NCI-H187 treated with DMSO at 0.1 percent for 48 hours (cell line): ENCODE measurements at places on chromosomes 6 and 20.

DNA sequence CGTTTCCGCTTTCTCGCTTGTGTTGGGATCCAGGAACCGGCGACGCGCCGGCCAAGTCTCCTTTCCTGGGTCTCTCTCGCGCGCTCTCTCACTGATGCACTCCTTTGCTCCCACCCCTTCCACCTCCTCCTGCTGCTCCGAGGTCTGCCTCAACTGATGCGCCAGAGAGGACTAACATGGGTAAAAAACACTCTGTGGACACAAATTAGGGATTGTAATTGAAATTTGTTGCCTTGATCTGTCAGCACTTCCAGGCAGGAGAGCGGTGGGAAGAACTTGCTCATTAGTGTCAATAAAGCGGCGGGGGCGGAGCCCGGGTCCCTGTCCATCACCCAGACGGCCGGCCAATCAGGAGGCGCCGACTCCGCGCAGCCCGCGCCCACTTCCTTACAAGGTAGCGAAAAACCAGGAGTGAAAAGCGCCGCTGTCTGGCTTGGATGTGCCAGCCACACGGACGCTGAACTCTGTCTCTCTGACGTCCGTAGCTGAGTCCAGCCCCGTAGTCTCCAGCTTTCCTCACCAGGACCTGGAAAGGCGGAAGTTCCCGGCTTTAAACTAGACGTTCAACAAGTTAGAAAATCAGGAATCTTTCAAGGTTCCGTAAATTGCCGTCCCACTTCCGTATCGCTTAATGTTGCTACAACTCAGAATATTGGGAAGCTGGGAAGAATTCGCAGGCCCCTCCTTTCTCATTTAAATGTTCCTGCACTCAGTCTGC, at the start of gene TBX18:
TBX18 (minus strand) TSS at position 267 of the 718 bp plus-strand sequence. CDS start 417 bp downstream, outside the sequence.
- DNase-seq: no peak

GRCh38 chr6:150115769-150116168, 27.1 kb upstream of the PPP1R14C start:
- DNase-seq: no peak

- DNase-seq: no peak
Measured at GRCh38 chr20:60123096-60123495, 164.9 kb downstream of the CDH26 start.

DNA sequence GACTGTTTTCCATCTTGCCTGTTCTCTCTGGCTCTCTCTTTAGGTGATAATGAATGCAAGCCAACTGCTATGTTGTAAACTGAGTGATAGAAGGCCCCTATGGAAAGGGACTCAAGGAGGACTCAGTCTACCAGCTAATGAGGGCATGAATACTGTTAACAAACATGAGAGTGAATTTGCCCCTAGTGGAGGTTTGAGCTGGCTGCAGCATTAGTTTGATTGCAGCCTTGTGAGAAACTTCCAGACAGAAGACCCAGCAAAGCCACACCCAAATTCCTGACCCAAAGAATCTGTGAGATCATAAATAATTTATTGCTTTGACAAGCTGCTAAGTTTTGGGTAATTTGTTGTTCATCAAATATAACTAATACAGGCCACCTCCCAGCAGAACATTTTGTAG, 50.0 kb upstream of the PLCB1 start:
- DNase-seq: no peak

DNA sequence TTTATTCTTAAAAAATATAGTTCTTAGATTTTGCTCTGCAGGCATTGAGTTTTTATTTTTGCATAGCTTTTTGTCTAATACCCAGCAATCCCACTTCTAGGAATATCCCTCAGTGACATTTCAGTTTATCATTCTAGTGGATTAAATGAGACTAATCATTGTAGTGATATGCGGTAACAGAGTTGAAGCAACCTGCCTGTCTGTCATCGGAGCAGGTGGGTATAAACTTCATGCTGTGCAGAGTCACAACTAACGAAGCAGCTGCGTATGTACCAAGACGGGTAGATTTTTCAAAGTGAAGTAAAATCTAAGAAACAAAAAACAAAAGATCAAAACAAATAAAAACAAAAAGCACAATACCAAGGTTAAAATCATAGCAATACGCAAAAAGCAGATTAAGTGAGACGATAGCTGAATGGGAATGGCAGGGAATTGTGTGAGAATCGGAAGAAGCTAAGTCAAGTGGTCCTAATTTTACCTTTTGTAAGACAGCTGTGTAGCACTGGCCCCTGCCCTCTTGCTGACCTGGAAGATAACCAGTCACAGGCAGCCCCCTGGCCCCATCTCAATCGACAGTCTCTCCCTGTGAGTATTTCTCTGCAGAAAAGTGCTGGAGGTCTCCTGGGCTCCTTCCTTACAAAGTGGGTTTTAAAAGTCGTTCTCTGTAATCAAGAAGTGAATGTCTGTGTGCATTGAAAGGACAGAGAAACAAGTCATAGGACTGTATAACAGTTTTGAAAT, 169.2 kb downstream of the OR2B2 start:
- no peak for DNase-seq

GRCh38 chr6:2102316-2102883, 143.0 kb downstream of the GMDS start:
- DNase-seq: no peak

GRCh38 chr20:36236786-36237121, 476 bp downstream of the AAR2 start:
- no peak for DNase-seq

- DNase-seq: no peak
Measured at GRCh38 chr20:25692499-25692898, 4.2 kb downstream of the ZNF337 start.

GRCh38 chr6:20481281-20481680, 53.0 kb upstream of the CDKAL1 start:
- DNase-seq: no peak

DNA sequence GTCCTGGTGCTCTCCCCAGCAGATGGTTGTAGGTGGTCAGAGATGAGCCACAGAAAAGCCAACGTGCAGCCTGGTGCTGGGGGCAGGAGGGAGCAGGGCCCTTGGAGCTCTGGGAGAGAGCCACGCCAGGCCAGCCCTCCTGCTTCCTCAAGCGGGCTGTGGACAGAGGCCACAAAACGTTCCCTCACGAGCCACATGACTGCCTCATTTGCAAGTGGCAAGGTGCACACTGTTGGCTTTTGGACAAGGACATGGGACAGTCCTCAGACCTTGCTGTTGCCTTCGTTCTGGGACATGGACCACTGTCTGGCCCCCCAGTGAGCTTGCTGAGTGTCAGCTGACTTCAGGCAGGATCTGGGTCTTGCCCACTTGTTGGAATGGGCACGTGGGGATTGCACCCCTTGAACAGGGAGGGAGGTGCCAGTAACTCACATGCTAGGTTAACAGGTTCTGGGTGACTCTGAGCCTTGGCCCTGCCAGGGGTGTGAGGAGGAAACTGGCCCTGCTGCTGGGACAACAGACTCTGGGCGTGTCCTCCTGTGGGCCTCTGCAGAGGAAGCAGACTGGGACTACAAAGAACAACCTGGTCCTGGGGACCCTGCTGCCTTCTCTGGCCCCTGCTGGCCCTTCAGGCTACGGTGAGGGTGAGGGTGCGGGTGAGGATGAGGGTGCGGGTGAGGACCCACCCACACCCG, 2.6 kb downstream of the SLCO4A1 start:
- DNase-seq: no peak
